ENCODE measurements at places on chromosomes 2 and 18. TPM values are rescaled to one million over a fixed set of nuclear protein-coding genes. Genes with fewer than 3 reads are reported as not detected.

DNA sequence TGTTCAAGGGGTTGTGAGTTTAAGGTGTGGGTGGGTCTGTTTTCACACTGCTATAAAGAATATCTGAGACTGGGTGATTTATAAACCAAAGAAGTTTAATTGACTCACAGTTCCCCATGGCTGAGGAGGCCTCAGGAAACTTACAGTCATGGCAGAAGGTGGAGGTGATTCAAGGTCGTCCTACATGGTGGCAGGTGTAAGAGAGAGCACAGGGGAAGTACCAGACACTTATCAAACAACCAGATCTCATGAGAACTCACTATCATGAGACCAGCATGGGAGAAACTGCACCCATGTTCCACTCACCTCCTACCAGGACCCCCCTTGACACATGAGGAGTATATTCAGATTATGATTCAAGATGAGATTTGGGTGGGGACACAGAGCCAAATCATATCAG is 38.0 kb downstream of the RHBDD1 start:
- no peak overlapping the region for H3K27ac ChIP-seq
- no peaks in the 10 kb centered on the region for H3K36me3 ChIP-seq
- no peaks in the 10 kb centered on the region for H3K27me3 ChIP-seq
- H3K4me3 ChIP-seq: no peak overlapping the region
- DNase-seq: no peak
- H3K4me1 ChIP-seq: no peaks in the 10 kb centered on the region

GRCh38 chr18:61831071-61831470 is 61.7 kb downstream of the RNF152 start:
- H3K27me3 ChIP-seq: peaks cover 49% of the 10 kb centered on the region
- no peak for DNase-seq
- H3K36me3 ChIP-seq: no peaks in the 10 kb centered on the region
- no peak overlapping the region for H3K27ac ChIP-seq
- H3K4me1 ChIP-seq: no peaks in the 10 kb centered on the region

- H3K4me1 ChIP-seq: peaks cover 2% of the 10 kb centered on the region
- peaks cover under 1% of the 10 kb centered on the region for H3K36me3 ChIP-seq
- H3K4me3 ChIP-seq: no peak overlapping the region
- H3K27ac ChIP-seq: no peak overlapping the region
Observed at GRCh38 chr2:234846599-234847363, 105.0 kb upstream of the SH3BP4 start.

DNA sequence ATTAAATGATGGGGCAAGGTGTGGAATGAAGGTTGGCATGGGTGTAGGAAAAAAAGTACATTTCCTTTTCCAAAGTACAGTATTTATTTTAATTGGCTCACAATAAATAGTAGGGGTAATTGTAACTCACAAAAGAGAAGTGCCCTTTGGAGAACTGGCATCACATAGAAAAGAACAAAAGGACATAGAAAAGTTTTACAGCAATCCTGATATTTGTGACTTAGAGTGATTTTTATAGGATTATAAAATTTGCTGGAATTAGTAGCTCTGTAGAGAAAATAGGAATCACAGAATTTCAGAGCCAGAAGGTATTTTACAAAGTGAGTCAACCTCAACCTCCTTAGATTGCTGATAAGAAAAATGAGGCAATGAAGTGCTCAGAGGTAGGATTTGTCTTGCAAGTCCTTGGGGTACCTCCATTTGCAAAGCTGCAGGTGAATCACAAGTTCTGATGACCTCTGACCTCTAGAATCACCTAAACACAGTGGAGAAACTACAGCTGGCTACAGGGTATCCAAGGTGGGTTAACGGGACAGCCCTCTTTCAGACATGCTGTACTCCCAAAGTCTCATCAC is 133.6 kb downstream of the SOCS6 start:
- H3K36me3 ChIP-seq: peaks cover 24% of the 10 kb centered on the region
- no peaks in the 10 kb centered on the region for H3K27me3 ChIP-seq
- no peak for DNase-seq

The MAPK4 gene
- not detected for total RNA-seq

Measured in Calu3 (cell line).